Activated CD4-positive, alpha-beta memory T cell treated with anti-CD3 and anti-CD28 coated beads, Interleukin-2, amount 10 ng/mL, durations not matched to agents 7 days and 5 days (primary cell): ENCODE measurements at places on chromosomes 11 and 22. TPM values are rescaled to one million over a fixed set of nuclear protein-coding genes. Genes with fewer than 3 reads are reported as not detected.
A peak's percentile ranks its signal among the peaks of the same experiment; 100 is the strongest.

The SSRP1 gene
- 135 TPM for total RNA-seq

The CCDC116 gene
- total RNA-seq: 0.43 TPM

The C11orf86 gene
- total RNA-seq: not detected

The GP1BB gene
- not detected for total RNA-seq

The TBCEL gene
- total RNA-seq: 13.1 TPM

The ROM1 gene
- 1.6 TPM for total RNA-seq

DNA sequence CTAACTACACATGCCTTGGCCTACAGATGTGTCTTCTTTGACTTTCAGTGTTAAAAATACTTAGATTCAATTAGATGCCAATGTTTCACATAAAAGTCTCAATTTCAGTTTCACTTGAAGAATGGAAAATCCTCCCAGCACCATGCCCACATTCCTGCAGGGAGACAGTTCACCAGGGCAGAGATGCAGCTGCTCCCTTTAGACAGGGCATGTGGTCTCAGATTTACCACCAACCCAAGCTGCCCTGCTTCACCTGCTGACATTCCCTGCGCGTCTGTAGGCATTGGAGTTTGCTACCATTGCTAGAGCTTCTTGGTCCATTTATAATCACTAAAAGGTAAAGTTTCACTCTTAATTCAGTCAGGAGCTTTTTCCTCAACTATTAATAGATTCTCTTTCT is 113.9 kb downstream of the ARFGAP2 start:
- no peak for DNase-seq

GRCh38 chr22:39943953-39944872 is 16.0 kb upstream of the TMA7B start:
- DNase-seq: no peak

GRCh38 chr11:122781378-122782195 is 56.7 kb upstream of the CRTAM start:
- DNase-seq: peak; percentile 74

DNA sequence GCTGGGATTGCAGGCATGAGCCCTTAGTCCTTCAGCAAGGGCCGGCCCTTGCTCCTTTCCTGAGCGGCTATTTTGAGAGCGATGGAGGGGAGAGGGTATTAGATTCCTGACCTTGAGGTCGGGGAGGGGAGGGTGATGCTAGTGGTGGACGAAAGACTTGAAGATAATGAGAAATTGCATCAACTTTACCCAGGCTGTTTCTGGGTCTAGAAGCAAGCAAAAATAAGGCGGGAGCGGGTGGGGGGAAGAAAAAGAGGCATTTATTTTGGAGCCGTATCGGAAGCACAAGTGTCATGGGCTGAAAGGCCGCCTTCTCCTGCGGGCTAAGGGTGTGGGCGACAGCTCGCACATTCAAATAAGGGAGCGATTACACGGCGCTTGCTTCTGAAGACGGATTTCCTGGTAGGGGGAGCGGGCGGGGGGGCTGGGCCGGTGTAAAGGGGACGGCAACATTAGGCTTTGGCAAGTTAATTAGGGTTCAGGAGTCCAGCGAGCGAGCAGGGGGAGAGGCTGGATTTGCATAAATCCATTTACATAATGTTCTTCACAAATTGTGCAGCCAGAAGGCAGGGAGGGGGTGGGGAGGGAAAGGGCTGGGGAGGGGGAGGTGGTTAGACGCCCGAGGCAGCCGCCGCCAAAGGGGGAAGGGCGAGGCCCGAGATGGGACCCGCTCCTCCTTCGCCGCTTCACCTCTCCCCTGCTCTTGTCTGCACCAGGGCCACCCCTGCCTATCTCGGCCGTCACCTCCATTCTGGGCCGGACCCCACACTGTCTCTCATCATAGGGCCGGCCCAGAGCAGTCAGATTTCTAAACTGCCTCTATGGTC is 245.9 kb downstream of the MIAT start:
- DNase-seq: no peak

DNA sequence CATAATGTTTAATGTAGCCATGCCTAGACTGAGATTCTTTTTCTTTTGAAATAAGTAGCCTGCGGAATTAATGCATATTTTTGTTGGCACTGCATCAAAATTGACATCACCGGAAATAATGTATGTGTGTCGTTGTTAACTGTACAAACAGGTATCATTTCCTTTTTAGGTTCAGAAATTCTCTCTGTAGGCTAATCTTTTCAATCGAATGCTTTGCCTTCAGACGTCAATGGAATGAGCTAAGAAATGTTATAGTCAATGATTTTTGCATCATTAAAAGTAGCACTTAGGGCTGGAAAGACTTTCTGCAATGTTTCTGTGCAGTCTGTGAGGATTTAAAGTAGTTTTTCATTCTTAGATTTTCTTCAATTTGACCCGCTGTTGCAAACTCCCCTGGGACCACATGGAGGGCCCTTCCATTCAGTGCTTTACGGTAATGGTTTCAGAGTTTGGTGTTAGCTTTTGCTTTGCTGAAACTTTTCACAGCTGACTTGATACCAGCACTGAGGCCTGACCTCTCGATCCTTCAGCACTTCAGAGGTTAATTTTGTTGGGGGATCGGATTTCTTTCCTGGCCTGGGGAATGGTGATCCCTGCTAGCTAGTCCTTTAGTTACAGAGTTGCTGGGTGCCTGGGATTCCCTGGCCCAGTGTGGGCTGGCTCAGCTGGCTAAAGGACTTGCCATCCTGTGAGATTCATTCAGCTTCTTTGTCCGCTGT is 137.8 kb downstream of the DBX1 start:
- no peak for DNase-seq

GRCh38 chr11:11672101-11672500 is 50.3 kb upstream of the GALNT18 start:
- DNase-seq: no peak

DNA sequence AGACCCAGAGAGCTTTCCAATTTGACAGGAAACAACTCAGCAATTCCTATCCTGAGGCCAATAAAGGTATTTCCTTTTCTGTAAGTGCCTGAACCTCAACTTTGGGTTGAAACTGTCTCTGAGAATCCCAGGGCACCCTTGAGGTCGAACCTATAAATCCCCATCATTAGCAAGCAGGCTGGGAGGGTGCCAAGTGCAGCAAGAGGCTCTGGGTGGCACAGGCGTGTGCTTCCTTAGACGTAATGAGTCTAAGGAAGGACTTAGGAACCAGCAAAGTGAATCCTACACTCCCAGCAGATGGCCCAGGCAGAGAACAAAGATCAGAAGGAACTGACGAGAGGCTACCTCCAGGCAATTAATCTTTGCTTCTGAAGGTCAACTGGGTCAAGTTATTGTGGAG is 234.3 kb upstream of the NARS2 start:
- no peak for DNase-seq

GRCh38 chr22:32021716-32022115 is 21.3 kb upstream of the SLC5A1 start:
- no peak for DNase-seq

- no peak for DNase-seq
Observed at GRCh38 chr11:29781268-29781667, 235.6 kb downstream of the KCNA4 start.

GRCh38 chr11:123213307-123213771 is 18.3 kb upstream of the CLMP start:
- no peak for DNase-seq

DNA sequence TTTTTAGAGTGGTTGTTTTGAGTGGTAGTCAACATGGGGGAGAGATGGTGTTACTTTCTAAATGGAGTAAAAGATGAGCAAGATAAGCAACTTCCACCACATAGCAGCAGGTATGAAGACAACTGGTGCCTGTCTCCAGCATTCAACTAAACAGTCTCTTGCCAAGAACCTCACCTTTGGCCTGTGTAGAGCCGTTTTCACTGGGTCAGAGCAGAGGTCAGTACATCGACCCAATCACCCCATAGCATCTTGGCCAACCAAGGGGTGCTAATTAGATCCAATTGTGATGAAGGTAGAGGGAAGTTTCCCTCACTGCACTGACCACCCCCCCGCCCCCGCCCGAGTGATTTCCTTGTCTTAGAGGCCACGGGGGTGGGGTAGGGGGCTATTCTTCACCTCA is 188.2 kb downstream of the BLID start:
- DNase-seq: no peak

GRCh38 chr11:31641477-31642062 is 132.0 kb downstream of the ELP4 start:
- no peak for DNase-seq
